ENCODE measurements at places on chromosomes 2 and 18.

- no peak for DNase-seq
Observed at GRCh38 chr2:241868661-241869081, 858 bp upstream of the RTP5 start.

- DNase-seq: no peak
Observed at GRCh38 chr2:71811157-71811556, 336.5 kb downstream of the CYP26B1 start.

DNA sequence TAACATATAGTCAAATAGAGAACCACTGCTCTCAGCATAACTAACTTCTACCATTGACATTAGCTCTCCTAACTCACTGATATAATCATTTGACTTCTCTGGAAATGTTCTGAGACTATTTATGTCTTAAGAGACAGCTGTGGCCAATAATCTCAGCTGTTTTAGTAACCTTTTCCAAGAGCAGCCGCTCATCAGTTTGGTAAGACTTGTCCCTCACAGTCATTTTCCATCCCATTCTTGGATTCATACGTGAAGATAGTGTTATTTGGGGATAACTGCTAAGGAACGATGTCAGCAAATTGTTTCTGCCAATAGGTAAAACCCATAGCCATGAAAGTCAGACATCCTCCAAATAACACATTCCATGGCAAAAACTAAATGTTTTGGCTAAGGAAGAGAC, 127.8 kb downstream of the LNPK start:
- no peak for DNase-seq

- DNase-seq: no peak
Observed at GRCh38 chr2:67839668-67840067, 223.1 kb downstream of the C1D start.

GRCh38 chr2:26922405-26923188, 47.8 kb upstream of the MAPRE3 start:
- DNase-seq: peak; percentile 62

GRCh38 chr2:11096591-11096990, 58.7 kb upstream of the SLC66A3 start:
- no peak for DNase-seq

DNA sequence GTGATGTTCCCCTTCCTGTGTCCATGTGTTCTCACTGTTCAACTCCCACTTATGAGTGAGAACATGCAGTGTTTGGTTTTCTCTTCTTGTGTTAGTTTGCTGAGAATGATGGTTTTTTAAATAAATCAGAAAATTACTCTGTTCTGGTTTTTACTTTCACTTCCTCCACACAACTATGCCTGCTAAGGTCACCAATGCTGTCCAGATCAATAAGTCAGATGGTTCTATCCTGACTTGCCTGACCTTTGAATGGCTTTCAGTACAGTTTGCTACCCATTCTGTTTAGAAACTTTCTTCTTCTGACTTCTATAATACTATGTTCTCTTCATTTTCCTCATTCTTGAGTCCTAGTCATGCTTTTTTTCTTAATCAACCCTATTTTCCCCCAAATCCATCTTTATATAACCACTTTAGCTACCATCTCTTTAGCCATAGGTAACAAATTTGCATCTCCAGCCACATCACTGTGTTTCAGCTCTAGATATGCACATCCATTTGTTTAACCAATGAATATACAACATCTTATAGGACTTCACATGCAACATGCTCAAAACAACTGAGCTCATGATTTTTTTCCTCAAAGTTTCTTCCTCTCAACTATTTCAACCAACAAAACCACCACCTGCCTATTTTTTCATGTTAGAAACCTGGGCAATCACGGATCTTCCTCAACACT, 58.8 kb upstream of the SLC38A11 start:
- no peak for DNase-seq

DNA sequence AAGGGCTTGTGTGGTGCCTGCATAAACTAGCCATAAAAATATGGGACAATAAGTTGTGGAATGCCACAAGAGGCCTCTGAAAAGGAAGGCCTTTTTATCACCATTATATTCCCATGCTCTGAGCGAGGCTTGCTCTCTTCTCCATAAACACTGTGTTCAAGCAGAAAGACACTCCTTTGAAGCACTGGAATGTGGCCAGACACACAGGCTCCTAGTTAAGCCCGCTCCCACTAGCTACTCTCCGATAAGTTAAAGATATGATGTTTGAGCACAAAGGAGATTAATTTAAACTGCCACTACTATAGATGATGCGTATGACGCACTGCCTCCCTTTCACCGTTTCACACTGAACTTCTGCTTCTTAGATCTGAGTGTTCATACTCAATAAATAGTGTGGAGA, 188.7 kb upstream of the TWIST2 start:
- DNase-seq: no peak

- DNase-seq: no peak
Observed at GRCh38 chr18:44556296-44556695, 124.4 kb upstream of the SETBP1 start.

- DNase-seq: no peak
Observed at GRCh38 chr2:41912337-41912736, 135.5 kb upstream of the PKDCC start.

DNA sequence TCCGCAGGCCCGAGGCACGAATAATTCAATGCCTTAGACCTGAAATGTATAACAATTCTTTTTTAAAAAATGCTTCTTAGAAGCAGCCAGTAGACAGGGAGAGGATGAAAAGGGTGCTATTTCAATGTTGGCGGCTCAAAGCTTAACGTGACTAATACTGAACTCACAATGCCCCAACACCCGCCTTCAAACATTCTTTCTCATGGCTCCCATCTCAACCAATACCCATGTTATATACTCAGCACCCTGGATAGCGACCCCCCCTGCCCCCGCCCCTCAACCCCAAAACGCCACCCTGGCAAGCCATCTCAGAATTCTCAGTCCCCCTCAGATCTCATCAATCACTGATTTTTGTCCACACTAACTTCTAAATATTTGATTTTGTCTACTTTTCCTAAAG, 4.4 kb downstream of the FBXO41 start:
- DNase-seq: no peak

GRCh38 chr18:62499263-62499650, 23.6 kb upstream of the ZCCHC2 start:
- DNase-seq: no peak

GRCh38 chr2:207327513-207327912, 161.8 kb upstream of the KLF7 start:
- DNase-seq: no peak

DNA sequence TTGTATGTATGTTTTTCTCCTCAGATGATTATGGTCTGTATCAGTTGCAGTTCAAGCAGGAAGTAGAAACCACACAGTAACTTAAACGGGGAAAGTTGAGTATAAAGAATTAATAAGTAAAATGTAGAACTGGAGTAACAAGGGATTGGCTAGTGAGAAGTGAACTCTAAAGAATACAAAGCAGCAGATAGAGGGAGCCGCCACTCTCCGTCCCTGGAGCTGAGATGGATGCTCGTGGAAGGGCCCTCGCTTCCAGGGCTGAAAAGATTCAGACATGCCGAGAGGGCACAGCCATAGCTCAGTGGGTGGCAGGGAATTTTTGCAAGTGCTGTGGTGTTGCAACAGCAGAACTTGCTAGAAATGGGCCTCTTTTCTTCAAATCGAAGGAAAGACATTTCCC, 155.8 kb downstream of the COL6A3 start:
- no peak for DNase-seq

DNA sequence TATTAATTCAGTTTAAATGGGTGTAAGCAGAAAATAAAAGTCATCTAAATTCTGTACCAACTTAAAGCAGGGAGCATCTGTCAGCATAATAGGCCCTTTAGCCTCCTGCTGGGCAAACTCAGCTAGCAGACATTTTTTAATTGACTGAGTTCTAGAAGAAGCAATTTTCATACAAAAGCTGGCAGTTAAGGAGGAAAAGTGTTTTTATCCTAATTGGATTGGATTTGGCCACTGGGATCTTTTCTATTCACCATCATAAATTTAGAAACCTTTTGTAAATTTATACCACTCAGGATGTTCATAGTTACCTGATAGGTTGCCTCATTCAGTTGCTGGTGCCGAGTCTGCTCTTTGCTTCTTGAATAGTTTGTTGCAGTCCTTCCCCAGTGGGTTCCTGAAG, 262.7 kb upstream of the FSIP2 start:
- DNase-seq: no peak

GRCh38 chr2:231541645-231542044, 11.4 kb upstream of the NMUR1 start:
- DNase-seq: no peak

GRCh38 chr18:22110461-22110924, 58.9 kb upstream of the GATA6 start:
- DNase-seq: no peak

DNA sequence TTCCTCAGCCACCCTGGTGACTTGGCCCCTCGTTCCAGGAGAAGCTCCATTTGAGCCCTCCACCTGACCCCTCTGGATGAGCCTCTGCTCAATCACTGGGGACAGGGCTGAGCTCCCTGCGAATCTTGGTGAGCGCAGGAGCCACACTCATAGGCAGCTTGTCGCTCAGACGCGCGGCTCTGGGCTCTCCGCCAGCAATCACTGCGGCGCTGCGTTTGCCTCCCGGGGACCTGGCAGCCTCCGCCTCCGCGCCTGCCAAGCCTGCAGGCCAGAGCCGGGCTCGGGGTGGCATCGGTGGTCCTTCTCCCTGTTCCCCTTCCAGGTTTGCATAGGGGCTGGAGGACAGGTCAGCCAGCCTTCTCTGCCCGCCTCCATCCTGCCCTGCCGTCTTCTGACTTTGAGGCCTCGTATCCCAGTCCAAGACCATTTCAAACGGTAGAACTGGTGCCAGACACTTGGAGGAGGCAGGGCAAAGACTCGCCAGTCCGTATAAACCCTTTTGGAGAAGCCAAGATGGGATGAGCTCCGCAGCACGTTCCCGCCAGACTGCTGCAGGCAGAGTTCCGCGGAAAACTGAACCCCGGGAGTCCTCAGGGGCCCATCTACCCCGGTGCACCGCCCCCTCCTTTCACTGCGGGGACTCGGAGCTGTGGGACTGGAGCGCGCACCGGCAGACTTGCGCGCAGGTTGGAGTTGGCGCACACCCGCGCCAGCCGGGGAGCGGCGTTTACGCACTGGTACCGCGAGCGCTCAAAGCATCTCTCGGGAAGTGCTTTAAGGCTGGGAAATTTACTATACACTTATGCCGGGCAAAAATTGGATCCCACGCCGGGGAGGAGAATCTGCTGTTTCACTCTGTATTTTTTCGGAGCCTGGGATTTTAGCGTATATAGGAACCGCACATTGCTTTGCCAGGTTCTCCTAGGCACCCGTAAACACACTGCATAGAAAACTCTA, 1.1 kb upstream of the TACR1 start:
- peak; percentile 67 for DNase-seq

DNA sequence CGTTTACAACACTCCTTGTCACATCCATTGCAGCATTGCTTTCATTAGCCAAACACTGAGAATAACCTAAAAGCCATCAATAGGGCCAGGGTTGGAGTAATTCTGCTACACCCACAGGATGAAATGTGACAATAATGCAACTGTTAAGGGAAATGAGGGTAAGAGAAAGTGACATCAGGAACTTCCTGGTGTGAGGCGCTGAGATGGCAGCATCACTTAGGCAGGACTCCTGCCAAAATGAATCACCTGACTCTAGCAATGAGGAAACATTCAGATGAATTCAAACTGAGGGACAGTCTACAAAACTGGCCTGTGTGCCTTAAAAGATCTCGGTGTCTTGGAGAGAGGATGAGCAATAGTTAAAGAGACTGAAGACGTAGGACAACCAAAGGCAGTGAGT, 115.6 kb upstream of the AGAP1 start:
- no peak for DNase-seq

GRCh38 chr2:200668478-200668877, 82.7 kb downstream of the AOX1 start:
- no peak for DNase-seq

DNA sequence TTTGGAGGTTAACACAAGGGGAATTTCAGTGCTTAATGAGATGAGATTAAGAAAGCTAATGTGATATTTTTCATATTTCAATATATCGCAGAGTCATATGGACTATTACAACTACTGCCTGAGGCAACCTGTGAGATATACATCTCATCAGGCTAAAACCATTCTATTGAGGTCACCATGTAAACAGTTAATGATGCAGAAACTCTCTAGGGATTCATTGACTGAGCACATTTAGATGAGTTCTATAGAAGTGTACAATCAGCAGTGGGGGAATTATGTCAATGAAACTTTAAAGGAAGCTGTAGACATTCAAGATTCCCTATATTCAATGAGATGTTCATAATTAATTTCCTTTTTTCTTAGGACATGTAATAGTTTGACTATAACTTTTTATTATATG, 687.4 kb upstream of the SYT4 start:
- DNase-seq: no peak

DNA sequence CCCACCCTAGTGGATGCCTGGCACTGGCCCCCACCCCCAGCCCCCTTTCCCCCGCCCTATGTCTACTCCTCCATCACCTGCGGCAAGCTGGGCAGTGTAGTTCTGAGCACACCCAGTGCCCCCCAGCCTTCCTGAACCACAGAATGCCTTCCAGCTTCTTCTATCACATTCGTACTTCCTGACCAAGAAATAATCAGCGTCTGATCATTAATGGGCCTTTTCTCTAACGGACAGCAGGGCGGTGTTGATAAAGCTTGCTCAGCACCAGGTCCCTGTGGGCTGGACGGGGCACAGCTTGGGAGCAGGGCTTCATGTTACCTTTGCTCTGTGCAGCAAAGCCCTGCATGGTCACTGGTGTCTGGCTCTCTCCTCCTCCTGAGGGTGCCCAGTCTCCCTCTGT, 15.4 kb downstream of the UXS1 start:
- no peak for DNase-seq

- no peak for DNase-seq
Observed at GRCh38 chr2:23123686-23124085, 261.3 kb upstream of the KLHL29 start.

- DNase-seq: no peak
Observed at GRCh38 chr2:25700221-25700660, 26.9 kb upstream of the DTNB start.

DNA sequence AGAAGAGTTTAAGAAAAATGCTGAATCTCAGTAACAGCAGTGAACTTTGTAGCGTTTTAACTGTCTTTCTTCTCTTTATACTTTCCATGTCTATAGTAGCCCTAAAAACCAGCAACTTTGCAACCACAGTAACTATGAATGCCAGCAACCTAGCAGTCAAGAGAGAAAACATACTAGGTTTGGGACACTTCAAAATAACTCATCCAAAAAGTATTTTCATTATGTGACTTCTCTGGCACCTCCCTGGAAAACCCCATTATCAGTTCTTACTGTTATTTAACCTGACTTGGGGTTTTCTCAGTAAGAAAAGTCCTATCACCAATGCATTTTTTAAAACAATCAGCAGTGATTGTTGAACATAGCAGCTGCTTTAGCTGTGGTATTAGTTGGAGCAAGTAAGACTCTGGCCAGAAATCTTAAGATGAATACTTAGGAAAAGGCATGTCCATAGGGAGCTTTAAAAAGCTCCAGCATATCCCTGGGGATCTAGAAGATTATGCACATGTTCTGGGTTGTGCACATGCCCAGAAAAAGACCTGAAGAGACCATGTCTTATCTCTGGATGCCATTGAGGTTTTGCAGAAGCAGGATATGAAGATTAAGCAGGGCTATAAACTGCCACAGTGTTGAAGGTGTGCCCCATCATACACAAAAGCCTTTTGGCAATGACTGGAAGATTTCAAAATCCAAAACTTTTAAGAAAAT, 411.3 kb downstream of the CMPK2 start:
- DNase-seq: no peak
